CD4-positive, alpha-beta T cell treated with Interleukin-4 for 1 hour (primary cell): ENCODE measurements at places on chromosomes 3 and 15.

DNA sequence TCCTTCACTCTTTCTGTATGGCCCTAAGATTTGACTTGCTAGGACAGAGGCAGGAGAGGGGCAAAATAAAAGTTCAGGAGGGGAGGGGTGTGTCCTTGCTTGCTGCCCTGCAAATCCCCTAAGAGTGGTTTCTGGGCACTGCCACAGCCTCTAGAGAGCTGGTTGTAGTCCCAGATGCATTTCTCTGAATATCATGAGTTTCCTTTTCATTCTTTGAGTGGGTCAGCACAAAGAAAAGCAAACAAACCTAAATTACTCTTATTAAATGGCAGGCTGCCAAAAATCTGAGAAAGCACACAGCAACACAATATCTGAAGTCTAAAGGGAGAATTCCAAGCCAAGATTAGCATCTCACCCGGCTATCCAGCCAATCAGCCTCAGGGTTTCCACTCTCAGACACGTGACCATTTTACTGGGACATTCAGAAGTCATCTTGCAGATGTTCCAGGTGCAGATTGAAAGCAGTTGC lies 919.3 kb downstream of the TUSC7 start:
- no peak for DNase-seq

DNA sequence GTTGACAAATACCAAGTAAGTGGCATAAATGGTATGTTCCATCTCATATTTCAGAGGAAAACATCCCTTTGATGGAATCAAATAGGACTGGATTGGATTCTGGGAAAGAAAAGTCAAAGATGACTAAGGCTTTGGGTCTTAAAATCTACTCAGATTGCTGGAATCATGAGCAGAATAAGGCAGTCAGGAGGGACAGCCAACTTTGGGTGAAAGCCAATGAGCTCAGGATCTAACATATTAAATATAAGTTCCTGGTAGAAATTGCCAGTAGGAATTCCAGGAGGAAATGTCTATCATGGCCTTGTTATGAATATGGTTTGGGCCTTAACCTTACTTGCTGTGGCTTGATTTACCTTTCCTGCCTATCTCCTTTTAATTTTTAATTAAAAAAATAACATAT lies 55.3 kb downstream of the ISL2 start:
- no peak for DNase-seq

DNA sequence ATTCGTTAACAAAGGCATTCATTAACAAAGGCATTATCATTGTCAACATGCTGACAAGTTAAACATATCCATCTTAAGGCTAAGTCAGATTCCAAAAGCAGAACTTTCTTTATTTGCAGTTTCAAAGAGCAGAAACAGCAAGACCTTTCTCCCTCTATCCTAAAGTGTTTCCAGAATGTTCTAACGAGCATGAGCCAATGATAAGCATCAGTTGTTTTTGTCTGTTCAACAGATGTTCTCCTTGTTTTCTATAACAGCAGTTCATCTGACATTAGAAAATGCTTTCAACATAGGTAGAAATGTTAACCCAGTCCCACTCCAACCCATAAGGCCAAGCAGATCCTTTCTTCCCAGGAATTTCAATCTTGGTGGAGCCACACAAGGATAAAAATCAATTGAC lies 77.6 kb upstream of the POMGNT2 start:
- no peak for DNase-seq

DNA sequence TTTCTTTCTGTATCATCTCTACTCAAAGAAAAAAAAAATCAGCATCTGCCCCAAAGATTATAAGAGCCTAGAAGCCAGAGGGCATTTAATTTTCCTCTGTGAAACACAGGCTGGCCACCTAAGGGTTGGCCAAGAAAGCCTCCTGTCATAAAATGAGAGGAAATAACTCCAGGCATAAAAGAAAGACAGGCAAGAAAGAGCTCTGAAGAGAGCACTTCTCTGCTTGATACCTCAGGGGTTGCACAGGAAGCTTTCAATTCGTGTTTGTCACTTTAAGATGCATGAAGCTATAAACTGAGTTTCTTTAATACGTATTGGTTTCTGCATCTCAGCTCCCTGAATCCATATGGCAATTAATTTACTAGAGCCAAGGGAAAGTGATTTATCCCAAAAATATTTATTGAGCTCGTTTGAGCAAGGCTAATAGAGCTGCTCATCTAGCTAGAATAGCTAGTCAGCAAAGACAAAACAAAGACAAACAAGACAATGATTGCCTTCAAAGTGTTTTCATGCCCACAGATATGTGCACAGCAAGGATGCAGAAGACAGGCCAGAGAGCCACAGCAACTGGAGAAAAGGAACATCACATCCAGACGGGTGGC lies 35.5 kb downstream of the ATP8B4 start:
- DNase-seq, result no peak

GRCh38 chr15:99454107-99454809 lies 111.5 kb upstream of the MEF2A start:
- no peak for DNase-seq
